ENCODE measurements at places on chromosomes 2 and 18.

DNA sequence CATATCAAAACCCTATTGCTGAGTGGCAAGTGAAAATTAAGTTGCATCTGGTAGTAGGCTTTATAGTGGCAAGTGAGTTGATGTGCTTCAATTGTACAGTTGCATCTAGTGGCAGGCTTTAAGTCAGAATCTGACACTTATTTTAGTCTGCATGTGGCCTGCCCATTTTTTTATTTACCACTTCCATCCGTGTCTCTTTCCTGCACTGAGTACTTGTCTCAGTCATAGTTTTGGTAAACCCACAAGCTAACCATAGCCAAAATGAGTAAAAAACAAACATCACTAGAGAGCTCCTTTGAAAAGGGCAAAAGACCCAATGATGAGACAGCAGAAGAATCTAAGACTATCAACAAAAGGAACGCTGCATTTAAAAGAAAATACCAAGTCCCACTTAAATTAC lies 96.0 kb upstream of the CRACDL start:
- no peak for DNase-seq

DNA sequence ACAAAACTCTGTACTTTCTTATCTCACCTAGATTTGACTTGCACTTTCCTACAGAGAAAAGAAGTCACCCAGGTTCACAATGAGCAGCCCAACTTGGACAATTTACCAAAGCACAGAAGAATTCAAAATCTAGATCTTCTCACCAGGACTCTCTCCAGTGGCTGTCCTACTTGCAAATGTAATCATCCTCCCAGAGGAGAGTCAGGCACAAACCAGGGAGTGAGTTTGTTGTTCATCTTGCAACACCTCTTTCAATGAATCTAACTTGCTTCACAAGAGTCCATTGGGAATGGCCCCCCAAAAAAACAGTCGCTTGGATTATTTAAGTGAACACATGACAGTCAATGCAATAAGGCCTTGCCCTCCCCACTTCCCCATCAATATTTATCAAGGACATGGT lies 144.6 kb downstream of the ATL2 start:
- no peak for DNase-seq

GRCh38 chr2:29528891-29529520 lies 392.4 kb downstream of the ALK start:
- peak; percentile 46 for DNase-seq

DNA sequence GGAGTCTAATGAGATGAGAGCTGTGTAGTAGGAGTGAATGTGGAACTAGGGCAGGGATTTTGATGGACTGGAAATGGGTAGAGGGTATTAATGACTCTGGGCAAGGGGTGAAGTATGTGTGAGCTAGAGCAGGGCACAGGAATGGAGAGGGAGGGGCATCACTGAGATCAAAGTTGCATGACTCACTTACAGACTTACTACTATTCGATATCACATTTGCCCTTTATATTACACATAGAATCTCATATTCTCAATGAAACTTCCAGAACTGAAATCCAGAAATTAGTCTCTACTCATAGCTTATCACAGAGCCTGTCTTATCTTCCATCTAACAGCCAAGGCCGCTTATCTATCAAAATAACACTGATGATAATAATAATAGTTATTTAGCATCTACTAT lies 20.0 kb upstream of the ITGB6 start:
- DNase-seq, result no peak

DNA sequence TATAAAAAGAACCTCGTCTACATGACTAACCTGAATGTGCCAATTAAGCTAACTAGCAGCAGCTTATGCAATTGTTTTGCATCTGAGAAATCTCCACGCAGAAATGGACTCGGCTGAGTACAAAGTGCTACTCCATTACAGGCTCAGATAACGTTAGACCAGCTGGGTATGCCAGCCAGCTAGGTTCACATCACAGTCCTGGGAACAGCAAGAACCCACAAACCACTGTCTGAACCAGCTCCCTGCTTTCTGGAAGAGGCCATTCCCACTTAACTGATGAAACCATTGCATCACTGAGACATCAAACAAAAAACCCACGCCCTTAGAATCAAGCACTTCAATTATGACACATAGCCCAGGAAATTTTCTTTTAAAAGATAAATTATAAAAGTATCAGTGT lies 202.7 kb downstream of the CYRIA start:
- DNase-seq, result no peak

GRCh38 chr2:164314148-164314547 lies 307.1 kb downstream of the GRB14 start:
- DNase-seq, result peak; percentile 3

GRCh38 chr2:196459539-196459938 lies 180.0 kb upstream of the CCDC150 start:
- DNase-seq, result no peak

DNA sequence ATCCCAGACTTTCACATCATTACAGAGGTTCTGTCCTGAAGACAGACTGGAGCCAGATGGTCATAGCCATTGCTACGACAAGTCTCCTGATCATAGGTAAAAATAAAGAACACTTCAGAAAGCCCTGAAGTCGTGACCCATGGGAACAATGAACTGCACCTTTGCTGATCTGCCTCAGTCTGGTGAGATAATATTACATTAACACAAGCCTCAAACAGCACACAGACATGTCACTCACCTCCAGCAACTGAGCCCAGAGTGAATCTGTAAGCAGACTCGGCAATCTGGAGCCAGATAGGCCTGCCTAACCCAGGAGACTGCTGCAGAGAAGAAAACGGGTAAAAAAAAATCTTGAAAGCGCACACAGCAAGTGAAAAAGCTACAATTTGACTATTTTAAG lies 79.2 kb downstream of the SLC25A12 start:
- no peak for DNase-seq

DNA sequence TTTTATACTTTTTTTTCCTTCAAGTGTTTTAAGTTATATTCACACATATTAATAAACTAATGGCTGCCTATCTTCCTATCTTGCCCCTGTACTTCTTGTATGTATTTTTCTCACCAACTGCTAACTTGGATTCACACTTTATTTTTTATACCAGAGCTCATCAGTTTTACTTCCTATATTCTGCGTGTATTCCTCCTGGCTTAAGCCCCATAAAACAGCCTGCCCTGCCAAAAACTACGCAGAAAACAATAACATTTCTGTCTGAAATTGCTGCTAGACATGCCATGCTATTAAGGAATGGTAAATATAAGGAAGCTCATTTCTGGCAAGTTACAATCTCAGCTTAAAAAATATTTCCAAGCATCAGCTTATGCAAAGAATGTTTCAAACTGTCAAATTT lies 172.3 kb downstream of the UBE2E3 start:
- no peak for DNase-seq

DNA sequence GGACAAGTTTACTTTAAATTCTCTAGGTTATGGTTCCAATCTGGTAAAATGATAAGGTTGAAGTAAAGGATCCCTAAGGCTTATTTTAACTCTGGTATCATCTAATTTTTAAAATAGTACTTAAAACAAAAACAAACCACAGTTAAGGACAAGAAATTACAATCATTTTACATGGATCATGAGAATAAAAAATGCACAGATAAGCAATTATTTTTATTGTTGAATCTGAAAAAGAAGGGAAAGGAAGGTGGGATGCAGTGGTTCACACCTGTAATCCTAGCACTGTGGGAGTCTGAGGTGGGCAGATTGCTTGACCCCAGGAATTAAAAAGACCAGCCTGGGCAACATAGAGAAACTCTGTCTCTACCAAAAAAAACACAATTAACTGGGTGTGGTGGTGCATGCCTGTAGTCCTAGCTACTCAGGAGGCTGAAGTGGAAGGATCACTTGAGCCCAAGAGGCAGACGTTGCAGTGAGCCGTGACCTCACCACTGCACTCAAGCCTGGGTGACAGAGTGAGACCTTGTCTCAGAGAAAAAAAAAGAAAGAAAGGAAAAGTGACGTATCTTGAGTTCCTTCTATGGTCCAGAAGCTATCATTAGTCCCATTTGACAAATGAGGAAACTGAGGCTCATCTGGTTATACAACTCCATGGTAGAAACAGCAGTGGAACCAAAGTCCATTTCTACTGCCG lies 2.5 kb downstream of the TNFAIP6 start:
- no peak for DNase-seq

- DNase-seq, result no peak
Observed at GRCh38 chr18:23433360-23433759, 19.7 kb upstream of the RIOK3 start.

DNA sequence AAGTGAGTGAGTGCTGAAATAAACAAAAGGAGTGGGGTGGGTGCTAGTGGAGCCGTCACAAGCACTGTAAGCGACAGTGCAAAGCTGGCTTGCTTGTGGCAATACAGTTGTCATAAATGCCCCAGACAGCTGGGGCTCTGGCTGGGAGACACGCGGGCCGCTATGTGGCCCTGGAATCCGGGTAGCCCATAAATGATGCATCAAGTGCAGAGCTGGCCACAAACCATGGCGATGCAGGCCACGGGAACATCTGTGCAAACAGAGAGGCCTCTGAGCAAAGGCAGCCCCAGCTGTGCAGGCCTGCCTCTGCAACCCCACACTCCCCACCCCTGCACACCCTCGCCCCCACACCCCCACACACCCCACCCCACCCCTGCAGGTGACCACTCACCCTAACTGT lies 349.2 kb upstream of the ID2 start:
- DNase-seq, result no peak

- no peak for DNase-seq
Observed at GRCh38 chr2:218964041-218964771, 4.7 kb downstream of the CDK5R2 start.

GRCh38 chr2:34498561-34498960 lies 899.5 kb upstream of the FAM98A start:
- DNase-seq, result no peak

DNA sequence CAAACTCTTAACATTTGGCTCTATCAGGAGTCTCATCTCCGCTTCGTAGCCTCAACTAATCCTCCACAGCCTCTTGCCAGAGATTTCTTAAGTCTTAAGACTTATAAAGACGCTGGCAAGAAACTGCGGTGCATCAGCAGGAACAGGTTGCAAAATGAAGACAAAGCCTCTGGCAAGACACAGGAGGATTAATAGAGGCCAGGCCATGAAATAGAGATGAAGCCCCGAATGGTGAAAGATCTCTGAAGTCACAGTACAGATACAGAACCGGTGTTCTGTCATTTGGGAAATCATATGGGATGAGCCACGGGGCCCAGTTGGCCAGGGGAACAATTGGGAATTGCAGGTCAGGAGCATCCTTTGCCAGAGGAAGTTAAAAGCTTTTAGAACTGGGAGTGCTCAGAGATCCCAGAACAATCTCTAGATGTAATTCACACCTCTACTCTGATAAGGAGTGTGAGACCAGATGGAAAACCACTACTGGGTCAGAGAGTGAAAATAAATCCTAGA lies 190.9 kb upstream of the FOSL2 start:
- DNase-seq, result no peak

- peak; percentile 43 for DNase-seq
Observed at GRCh38 chr2:85707304-85707703, 13.1 kb downstream of the GNLY start.

DNA sequence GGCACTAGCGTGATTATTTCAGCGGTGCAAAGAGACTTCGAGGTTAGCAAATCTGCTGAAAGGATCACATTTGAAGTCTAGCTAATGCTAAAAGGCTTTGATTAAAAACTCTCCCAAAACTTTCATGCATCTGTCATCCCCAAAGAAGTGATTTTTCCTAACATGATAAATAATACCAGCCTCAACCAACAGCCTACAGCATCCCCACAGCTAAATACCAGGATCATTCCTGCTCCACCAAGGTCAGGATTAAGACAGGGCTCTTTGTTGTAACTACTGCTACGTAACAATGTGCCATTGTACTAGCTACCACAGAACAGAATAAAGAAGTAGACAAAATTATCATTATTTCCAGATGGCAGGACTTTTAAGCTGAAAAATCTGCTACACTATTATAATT lies 1.6 kb downstream of the OR6B3 start:
- DNase-seq, result no peak

DNA sequence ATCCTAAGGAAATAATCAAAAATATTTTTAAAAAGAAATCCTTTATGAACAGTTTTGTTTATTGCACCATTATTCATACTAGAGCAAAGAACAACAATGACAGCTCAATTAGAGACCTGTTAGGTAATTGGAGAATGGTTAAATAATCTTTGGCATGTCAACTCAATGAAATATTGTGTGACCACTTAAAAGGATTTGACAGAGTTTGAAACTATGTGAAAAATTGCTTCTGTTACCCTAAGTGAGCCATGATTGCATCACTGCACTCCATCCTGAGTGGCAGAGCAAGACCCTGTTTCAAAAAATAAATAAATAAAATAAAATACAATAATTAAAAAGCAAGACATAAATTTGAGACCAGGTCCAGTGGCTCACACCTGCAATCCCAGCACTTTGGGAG lies 66.1 kb upstream of the ATP8B1 start:
- no peak for DNase-seq

DNA sequence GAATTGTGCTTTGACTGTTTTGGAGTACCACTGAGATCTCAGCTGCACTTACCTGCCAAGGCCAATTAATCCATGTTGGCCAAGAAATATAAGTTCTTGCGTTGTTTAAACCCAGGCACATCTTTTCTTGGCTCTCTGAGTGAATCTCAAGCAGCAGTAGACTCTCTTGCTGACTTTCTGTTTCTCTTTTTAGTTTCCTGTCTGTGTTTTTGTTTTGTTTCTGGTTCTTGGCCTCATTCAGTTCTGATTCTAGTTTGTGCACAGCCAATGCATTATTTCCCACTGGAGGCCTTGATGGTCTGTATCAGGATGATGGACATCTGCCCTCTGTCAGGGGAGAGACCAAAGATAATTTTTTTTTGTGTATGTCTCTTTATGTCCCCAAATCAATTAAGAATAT lies 379.4 kb downstream of the CDH2 start:
- no peak for DNase-seq
